Cardiac muscle cell (in vitro differentiated cells and primary cell): ENCODE measurements at places on chromosomes 2 and 18.

- H3K27me3 ChIP-seq = no peaks in the 10 kb centered on the region
- no peak for DNase-seq
- no peak overlapping the region for H3K4me3 ChIP-seq
These were observed 484 bp downstream of the AFF3 start for GRCh38 chr2:100141906-100142305.

DNA sequence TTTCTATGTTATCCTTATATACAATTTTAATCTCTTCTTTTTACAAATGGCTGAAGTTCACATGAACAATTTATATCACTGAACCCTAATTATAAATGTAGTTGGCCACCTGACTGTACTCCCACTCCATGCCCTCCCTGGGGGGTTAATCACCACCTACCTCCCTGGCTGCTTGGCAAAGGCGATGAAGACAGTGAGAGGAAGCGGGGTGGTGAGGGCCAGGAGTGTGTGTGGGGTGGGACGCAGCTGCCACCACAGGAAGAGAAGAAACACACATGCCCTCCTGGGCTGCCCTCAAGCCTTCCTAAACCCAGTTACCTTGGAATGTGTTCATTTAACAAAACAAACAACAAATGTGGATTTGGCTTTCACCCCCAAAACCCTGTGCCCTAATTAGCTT lies 87.0 kb upstream of the REV1 start:
- H3K27me3 ChIP-seq = no peaks in the 10 kb centered on the region
- no peaks in the 10 kb centered on the region for H3K4me1 ChIP-seq
- no peak overlapping the region for H3K27ac ChIP-seq
- H3K36me3 ChIP-seq = no peaks in the 10 kb centered on the region
- no peak for DNase-seq
- no peak overlapping the region for H3K4me3 ChIP-seq

- H3K4me1 ChIP-seq = no peaks in the 10 kb centered on the region
- H3K27ac ChIP-seq = no peak overlapping the region
- no peak for DNase-seq
- no peak overlapping the region for H3K4me3 ChIP-seq
- H3K36me3 ChIP-seq = no peaks in the 10 kb centered on the region
These were observed 22.3 kb downstream of the DCDC2C start for GRCh38 chr2:3725458-3726250.

- no peak for DNase-seq
- H3K27ac ChIP-seq = no peak overlapping the region
- no peaks in the 10 kb centered on the region for H3K36me3 ChIP-seq
- no peaks in the 10 kb centered on the region for H3K4me1 ChIP-seq
- no peak overlapping the region for H3K4me3 ChIP-seq
These were observed 19.0 kb upstream of the FEZ2 start for GRCh38 chr2:36616947-36617346.

- H3K27ac ChIP-seq = no peak overlapping the region
- H3K27me3 ChIP-seq = no peaks in the 10 kb centered on the region
- H3K4me3 ChIP-seq = no peak overlapping the region
- H3K36me3 ChIP-seq = no peaks in the 10 kb centered on the region
- no peak for DNase-seq
These were observed 786.9 kb downstream of the EPHA4 start for GRCh38 chr2:220785178-220785577.

- no peaks in the 10 kb centered on the region for H3K36me3 ChIP-seq
- DNase-seq = no peak
- no peak overlapping the region for H3K4me3 ChIP-seq
- peaks cover 23% of the 10 kb centered on the region for H3K4me1 ChIP-seq
These were observed 256.4 kb downstream of the MEIS1 start for GRCh38 chr2:66691031-66691965.

DNA sequence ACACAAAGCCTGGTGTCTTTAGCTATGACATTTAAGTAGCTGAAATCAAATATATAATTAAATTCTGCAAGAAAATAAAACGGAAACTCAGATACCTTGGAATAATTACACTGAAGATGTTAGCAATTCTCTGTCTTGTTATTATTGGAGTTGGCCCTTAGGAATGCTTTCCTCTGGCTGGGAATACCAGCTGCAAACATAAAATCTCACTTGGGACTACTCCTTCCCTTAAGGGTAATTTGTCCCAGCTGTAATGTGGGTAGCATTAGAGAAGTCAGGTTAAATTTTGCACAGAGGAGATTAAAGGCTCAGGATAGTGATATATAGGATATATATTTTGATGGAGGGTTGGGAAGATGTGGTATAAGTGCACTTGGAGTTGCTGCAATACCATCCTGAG lies 37.3 kb upstream of the GRP start:
- no peaks in the 10 kb centered on the region for H3K4me1 ChIP-seq
- H3K36me3 ChIP-seq = no peaks in the 10 kb centered on the region
- DNase-seq = no peak
- no peak overlapping the region for H3K4me3 ChIP-seq
- H3K27me3 ChIP-seq = no peaks in the 10 kb centered on the region
- no peak overlapping the region for H3K27ac ChIP-seq

DNA sequence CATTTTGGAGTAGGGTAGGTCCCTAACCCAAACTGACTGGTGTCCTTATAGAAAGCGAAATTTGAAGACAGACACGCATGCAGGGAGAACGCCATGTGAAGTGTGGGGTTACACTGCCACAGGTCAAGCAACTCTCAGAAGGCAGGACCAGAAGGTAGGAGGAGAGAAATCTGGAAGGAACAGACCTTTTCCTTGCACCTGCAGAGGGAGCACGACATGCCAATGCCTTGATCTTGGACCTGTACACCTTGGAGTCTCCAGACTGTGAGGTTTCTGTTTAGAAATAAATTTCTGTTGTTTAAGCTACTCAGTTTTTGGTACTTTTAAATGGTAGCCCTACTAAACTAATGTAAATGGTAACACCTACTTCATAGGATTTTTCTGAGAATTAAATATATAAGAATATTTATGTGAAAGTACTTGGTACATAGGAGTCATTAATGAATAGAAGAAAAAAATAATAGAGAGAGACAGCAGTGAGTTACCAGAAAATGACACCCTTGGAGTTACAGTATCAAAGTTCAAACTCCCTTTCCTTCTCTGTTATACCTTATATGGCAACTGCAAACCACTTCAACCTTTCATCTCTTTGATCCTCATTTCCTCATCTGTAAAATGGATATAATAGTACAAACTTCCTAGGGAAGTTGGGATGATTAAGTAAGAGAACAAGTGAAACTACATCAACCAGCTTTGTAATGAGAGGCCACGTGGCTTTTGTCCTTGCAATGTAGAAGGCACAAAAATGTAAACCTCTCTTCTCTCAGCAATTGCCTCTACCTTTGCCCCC lies 184.9 kb upstream of the PARD3B start:
- no peaks in the 10 kb centered on the region for H3K36me3 ChIP-seq
- no peaks in the 10 kb centered on the region for H3K4me1 ChIP-seq
- no peak overlapping the region for H3K4me3 ChIP-seq
- H3K27me3 ChIP-seq = no peaks in the 10 kb centered on the region
- no peak for DNase-seq

- no peaks in the 10 kb centered on the region for H3K4me1 ChIP-seq
- no peak for DNase-seq
- no peak overlapping the region for H3K4me3 ChIP-seq
- no peak overlapping the region for H3K27ac ChIP-seq
- no peaks in the 10 kb centered on the region for H3K27me3 ChIP-seq
- H3K36me3 ChIP-seq = no peaks in the 10 kb centered on the region
These were observed 20.7 kb downstream of the SLC19A3 start for GRCh38 chr2:227696990-227697679.

DNA sequence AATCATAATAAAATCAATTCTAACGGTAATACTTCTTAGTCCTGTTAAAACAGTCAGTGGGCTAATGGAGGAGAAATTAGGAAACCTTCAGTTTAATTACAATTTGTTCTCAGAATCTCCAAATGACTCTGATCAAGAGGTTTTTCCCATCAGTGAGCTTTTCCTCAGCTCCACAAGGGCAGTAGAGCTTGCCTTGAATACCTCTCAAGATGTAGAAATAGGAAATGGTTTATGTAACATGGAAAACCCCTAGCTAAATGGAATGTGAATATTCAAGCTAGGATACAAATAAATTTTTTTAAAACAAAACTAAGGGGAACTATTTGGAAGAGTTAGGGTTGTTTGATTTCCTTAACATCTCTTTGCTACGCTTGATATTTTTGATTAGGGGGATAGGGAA lies 87.5 kb downstream of the PLEKHM3 start:
- no peaks in the 10 kb centered on the region for H3K36me3 ChIP-seq
- no peak overlapping the region for H3K27ac ChIP-seq
- H3K4me3 ChIP-seq = no peak overlapping the region
- H3K4me1 ChIP-seq = peaks cover 18% of the 10 kb centered on the region
- no peak for DNase-seq

DNA sequence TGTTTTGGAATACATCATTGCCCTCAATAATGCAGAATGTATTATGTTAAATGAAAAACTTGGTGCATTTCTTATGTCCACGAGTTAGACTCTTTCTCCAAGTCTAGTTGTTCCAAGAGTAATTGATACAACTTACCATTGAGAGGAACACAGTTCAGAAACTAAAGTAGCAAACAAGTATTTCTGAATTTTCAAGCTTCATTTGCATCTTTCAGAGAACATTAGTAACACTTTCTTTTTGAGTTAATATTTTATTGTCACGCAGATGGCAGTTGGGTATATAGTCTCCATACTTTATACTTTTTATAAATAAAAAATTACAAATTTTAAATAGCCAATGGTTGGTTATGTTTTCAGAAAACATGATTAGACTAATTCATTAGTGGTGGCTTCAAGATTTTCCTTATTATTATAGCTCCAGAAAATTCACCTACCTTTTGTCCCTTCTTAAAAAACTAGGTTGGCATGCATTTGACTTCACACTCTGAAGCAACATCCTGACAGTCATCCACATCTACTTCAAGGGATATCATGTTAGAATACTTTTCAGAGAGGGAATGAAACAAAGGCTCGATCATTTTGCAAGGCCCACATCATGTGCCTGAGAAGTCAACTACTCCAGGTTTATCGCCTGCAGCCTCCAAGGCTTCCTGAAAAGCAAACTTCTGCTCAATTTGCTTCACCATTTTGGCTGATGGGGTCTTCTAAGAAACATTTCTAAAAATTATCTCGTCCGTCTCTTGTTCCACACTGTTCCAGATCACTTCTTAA lies 29.9 kb downstream of the LYPD6B start:
- H3K36me3 ChIP-seq = no peaks in the 10 kb centered on the region
- no peak for DNase-seq
- H3K27me3 ChIP-seq = no peaks in the 10 kb centered on the region
- no peak overlapping the region for H3K4me3 ChIP-seq
- H3K27ac ChIP-seq = no peak overlapping the region
- H3K4me1 ChIP-seq = peaks cover 6% of the 10 kb centered on the region

GRCh38 chr2:175156534-175156933 lies 11.5 kb downstream of the ATF2 start:
- H3K4me3 ChIP-seq = no peak overlapping the region
- no peak for DNase-seq
- no peaks in the 10 kb centered on the region for H3K36me3 ChIP-seq
